ENCODE measurements at places on chromosomes 12 and 14.

GRCh38 chr12:97837401-97837800 lies 374.8 kb downstream of the RMST start:
- DNase-seq, result no peak

DNA sequence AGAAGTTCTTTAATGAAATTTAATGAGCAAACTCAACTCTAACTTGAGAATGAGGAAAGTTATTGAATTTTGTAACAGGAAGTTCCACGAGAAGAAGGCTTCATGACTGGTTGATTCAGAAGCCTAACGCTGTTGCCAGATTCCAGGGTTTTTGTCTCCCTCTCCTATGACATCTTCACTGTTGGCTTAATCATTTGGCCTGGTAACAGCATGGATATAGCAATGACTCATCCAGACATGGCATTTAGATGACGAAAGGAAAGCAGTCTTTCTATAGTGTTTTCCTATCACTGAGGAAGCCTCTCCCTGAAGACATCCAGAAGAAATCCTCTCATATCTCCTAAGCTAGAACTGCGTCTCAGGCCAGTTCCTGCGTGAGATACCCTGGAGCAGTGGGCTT lies 9.4 kb upstream of the KCNA1 start:
- DNase-seq, result peak; percentile 50

GRCh38 chr12:11830307-11830801 lies 180.9 kb downstream of the ETV6 start:
- no peak for DNase-seq

- DNase-seq, result no peak
Measured at GRCh38 chr12:122309564-122310121, 43.3 kb upstream of the VPS33A start.

DNA sequence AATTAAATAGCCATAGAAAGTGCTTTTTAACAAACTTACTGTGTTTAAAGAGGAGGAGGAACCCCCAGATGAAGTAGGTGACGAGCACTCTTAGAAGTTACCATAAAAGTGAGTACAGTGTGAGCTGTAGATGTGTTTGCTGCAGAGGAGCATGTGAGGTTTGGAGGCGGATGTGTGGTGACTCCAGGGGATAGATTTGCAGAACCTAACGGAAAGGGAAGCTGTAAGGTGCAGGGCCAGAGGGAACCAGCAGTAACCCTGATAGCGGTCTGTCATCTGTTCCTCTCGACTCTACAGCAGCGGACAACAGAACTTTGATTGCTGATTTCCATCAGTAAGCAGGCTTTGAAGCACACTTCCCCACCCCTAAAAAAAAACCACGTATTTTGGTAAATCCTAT lies 5.2 kb downstream of the CALM1 start:
- no peak for DNase-seq

DNA sequence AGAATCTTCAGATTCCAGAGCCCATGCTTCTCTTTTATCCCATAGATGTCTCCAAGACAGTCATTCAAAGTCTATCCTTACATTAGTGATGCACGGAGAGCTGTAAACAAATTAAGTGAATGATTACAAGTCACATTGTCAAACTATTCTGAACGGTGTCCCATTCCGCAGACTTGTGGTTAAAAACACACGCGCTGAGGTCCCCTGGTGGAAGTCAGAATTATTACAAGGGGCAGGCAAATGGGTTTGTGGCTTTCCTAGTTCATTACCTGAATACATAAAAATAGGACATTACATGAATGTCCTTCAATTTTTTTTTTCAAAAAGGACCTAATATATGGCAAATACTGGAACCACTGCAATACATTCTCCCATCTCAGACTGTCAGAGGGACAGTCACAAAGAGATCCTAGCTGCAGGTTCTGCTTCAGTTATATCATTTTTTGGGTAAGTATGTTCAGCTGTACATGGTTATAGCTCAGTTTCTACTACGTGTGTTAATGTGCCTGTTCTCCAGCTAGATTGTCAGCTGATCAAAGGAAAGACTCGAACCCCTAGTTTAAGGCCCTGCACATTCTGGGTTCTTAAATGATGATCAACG lies 53.1 kb upstream of the STON2 start:
- no peak for DNase-seq

DNA sequence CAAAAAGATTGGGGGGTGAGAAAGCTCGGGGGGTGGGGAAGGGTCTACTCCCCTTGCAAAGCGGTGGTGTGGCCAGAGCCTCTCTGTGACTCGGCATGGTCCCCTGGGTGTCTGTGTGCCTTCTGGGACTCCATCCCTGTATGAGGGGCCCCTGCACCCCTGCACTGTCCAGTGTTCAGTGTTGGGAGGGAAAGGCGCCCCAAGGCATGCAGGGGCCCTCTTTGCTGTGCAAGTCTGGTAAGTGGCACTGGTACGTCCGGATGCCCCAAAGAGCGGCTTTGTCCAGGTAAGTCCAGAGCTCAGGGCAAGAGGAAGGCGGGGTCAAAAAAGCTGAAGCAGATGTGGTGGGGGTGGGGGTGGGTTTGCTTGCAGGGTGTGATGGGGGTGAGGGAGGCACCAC lies 23.7 kb downstream of the RTL1 start:
- DNase-seq, result no peak

- no peak for DNase-seq
Measured at GRCh38 chr12:5032821-5033220, 10.9 kb upstream of the KCNA5 start.

Data from GM04503 (cell line).